ENCODE measurements at places on chromosomes 12 and 14.

DNA sequence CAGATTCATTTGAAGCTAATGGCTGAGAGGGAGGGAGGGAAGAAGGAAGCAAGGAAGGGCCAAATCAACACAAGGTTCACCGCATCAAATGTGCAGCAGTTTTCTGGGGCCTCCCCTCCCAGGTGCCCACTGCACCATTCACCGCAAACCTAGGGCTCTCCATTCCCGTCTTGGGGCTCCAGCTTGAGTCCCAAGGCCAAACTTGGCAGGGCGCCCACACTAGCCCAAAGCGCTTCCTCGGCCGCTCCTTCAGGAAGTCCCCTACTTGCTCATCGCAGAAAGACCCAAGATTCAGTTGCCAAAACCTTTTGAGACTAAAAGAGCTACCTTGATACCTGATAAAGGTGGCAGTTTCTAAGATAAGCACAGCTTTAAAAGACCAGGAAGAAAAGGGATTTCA is 140.5 kb upstream of the FKBP4 start:
- DNase-seq, result no peak

- DNase-seq, result no peak
These were observed 39.6 kb upstream of the PIK3C2G start for GRCh38 chr12:18221726-18222125.

DNA sequence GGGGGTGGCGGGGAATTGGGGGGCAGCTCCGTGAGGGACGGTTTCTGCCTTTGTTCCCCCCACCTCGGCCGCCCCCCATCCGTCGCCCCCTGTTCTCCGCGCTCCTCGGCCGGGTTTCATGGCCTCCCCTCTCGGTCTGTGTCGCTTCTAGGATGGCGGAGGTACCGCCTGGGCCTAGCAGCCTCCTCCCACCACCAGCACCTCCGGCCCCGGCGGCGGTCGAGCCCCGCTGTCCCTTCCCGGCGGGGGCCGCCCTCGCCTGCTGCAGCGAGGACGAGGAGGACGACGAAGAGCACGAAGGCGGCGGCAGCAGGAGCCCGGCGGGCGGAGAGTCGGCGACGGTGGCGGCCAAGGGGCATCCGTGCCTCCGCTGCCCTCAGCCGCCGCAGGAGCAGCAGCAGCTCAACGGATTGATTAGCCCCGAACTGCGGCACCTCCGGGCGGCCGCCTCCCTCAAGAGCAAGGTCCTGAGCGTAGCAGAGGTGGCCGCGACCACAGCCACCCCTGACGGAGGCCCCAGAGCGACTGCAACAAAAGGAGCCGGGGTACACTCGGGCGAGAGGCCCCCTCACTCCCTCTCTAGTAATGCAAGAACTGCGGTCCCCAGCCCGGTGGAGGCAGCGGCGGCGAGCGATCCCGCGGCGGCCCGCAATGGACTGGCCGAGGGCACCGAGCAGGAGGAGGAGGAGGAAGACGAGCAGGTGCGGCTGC is 575 bp downstream of the NAA30 start:
- peak; percentile 44 for DNase-seq

DNA sequence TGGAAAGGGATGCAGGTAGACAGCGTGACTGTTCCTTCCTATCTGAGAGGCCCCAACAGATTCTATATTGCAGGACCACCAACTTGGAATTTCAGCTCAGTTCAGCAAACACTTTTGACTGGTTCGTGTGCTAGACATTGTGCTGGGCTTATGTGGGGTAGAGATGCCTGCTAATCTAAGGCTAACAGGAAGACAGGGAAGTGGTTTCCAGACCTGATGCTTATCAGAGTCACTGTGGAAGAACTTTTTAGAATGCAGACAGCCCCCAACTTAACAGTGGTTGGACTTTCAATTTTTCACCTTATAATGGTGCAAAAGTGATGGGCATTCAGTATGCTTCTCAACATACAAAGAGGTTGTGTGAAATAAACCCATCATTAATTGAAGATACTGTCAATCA is 32.2 kb downstream of the NTF3 start:
- no peak for DNase-seq

DNA sequence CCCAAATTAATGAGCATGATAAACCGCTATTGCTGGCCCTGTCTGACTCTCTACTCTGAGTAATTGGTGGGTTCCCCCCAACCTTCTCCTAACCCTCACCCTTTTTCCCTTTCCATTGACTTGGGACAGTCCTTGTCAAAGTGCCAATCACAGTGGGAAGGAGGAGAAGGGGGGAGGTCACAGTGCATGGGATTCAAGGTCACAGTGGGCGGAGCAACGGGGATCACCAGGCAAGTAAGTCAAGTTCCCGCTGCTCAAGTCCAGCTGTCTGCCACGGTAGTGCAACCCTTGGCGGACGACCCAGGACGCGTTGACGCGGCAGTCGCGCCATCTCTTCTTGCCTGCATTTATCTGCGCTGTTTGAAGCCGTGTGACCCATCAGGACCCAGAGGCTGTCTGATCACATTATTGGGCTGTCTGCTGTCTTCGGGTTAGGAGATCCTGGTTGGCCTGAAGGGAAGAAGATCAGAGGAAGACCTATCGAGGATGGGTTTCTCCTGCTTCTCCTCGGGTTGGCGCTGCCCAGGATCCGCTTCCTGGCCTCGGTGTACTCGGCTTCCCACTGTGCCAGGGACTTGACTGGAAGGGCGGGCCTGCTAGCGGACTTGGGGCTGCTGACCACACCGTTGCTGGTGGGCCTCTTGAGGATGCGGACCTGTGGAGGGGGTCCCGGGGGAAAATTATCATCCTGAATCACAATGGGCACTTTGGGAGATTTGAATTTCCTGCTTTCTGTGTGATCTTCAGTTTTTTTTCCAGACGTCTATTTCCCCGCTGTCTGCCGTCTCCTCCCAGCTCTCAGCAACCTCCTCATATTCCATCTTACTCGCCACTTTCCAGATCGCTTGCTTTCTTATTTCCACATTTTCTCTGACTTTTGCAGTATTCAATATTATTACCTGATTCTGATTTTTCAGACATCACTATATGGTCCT is 3.1 kb upstream of the MDM2 start:
- DNase-seq, result no peak

DNA sequence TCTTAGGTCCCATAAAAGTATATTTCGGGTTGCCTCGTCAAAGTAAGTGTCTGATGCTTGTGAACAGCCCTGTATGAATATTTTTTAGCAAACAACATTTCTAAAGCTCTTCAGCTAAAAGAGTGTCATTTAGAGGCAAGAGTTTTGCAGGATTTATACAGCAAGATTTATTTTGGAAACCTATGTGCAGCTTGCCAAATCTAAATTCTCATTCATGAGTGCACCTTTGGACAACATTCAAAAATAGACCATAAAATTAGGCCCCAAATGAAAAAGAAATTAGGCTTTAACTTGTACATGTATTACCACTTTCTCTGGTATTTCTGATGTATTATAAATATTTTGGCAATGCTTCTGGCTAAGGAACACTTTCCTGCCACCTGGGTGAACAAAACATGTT is 224.4 kb upstream of the PDZRN4 start:
- DNase-seq, result no peak

- DNase-seq, result no peak
These were observed 19.2 kb upstream of the MAP1LC3B2 start for GRCh38 chr12:116539905-116540482.

- DNase-seq, result no peak
These were observed 15.1 kb upstream of the GPATCH2L start for GRCh38 chr14:76136476-76137110.

DNA sequence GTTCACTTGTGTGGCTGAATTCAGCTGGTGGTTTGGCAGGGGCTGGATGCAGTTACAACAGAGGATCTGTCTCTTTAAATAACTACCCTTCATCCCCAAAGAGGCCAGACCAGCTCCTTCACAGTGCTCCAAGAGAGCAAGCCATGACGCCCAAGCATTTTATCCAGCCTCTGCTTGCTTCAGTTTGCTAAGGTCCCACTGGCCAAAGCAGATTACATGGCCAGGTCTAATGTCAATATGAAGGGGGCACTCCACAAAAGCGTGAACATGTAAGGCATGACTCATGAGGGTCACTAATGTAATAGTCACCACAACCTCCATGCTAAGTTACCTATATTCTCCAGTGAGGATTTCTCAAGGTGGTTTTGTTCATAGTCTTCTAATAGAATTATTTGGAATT is 62.9 kb downstream of the MARK3 start:
- DNase-seq, result no peak

DNA sequence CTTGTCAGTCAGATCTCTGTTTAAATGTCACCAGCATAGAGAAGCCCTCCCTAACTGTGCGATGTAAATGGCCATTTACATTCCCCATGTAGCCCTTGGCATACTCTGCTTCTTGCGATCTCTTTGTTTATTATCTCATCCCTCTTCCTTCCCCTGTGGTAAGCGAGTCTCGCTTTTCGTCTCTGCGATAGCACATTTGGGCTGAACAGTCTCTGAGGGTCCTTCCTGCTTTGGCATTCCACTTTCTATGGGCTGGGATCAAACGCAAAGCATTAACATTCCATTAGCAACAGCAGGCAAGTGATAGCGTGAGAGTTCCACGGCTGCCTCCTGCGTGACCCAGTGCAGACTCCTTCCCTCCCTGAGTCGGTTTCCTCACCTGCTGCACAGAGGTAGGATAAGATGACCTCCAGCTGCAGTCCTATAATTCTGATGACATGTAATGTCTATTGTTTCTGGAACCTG is 61.4 kb upstream of the TUNAR start:
- no peak for DNase-seq

- peak; percentile 93 for DNase-seq
These were observed at the start of gene CAMKK2 for GRCh38 chr12:121296618-121297434. TSS of gene CAMKK2 (minus strand) at chr12:121296709. CDS start at chr12:121274526, 22,183 bp downstream.

GRCh38 chr12:102971227-102971626 is 13.8 kb downstream of the ASCL1 start:
- DNase-seq, result no peak

- no peak for DNase-seq
These were observed 53.8 kb downstream of the TESC start for GRCh38 chr12:117045160-117046010.

DNA sequence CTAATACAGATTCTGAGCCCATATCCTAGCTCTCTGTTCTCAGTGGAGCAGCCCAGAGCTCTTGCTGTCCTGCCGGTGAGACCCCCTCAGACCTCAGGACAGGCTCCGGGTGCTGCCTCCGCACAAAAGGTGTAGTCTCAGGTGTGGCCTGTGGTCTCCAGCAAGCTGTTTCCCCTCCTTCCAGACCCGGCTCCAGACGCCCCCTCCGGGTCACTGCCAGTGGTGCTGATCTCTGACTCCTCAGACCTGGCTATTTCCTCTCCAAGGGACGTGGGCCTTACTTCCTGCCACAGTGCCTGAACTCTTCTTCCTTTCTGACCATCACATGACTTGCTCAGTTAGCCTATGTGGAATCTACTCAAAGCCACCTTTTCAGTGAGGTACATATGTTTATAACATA is 337.5 kb downstream of the GLT1D1 start:
- no peak for DNase-seq

GRCh38 chr12:95790033-95790916 is at the start of gene NTN4:
TSS of gene NTN4 (minus strand) at chr12:95790764. CDS start at chr12:95790309, 455 bp downstream.
- peak; percentile 32 for DNase-seq

All from activated CD4-positive, alpha-beta T cell treated with anti-CD3 and anti-CD28 coated beads, Interleukin-2, Interleukin-6, amounts not matched to agents 100 ng/mL and 50 ng/mL, durations not matched to agents 16 hours and 8 hours (primary cell).